MG63 (cell line): ENCODE measurements at places on chromosomes 4 and X. TPM values are rescaled to one million over a fixed set of nuclear protein-coding genes. Genes with fewer than 3 reads are reported as not detected.

DNA sequence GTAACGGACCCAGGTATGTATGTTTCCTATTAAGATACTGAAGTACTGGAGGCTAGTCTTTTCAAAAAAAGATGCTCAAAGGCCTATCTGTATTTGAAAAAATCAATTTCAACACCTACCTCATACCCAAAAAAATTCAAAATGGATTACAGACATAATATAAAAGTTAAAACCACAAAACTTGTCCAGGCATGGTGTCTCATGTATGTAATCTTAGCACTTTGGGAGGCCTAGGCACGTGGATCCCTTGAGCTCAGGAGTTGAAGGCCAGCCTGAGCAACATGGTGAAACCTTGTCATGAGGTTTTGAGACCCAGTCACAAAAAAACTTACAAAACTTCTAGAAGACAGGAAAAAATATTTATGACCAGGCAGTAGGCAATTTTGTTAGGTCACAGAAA is 16.7 kb downstream of the RBMX start:
- no peak for DNase-seq

DNA sequence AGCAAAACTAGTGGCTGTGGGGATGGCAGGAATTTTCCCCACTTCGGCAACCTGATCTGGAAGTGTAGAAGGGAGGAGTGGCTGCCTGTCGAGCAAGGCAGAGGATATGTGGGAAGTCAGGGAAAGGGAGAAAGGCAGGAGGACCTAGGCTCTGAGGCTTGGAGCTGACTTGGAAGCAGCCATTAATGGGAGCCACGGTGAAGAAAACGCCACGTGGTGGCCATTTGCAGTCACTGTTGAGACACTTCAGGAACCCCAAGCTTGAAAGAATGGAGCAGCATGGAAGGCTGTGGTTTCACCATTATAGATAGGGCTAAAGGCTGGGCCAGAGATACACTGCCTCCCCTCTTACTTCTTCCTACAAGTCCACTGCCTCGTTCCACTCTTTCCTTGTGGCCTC is 41.8 kb upstream of the MAML3 start:
- no peak for DNase-seq

GRCh38 chr4:3529363-3529762 is 2.9 kb downstream of the LRPAP1 start:
- DNase-seq, result no peak

Gene NLRP2B
- not detected in 2 replicates for total RNA-seq

DNA sequence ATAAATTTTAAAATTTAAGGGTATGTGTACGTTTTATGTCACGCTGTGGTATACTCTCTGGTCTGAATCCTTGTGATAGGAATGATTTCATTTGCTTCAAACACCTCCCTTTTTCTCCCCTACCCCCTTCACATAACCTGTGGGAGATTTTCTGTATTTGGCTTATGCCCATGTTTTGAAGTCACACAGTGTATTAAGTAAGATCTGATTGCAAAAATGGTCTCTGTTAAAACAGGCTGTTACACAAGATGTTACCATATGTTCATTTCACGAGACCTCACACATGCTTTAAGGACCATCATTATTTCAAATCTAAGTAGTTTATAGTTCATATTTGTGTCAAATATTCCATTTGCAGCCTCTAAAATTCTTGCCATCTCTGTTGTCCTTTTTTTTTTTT is 63.5 kb downstream of the TMEM131L start:
- no peak for DNase-seq

Gene MAGEB17
- total RNA-seq, result not detected in 2 replicates

DNA sequence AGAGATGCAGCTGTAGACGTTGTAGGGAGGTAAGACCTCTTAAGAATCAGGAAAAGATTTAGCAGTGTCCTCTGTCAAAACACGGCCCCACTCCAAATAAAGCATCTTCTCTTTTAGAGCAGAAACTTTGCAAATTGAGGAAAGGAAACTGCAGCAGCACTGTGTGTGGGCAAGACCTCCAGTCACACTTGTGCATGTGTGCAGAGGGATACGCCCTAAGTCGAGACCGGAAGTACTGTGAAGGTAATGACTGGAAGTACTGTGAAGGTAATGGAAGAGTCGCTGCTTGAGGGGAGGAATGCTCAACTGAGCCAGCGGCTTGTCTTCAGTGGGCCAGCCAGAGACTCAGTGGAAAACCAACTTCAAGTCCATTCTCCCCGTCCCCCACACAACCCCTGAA is 46.5 kb downstream of the EGF start:
- DNase-seq, result no peak

Gene COL25A1
- not detected in 2 replicates for total RNA-seq

Gene GCNA
- 1.1 and 1.4 TPM in 2 replicates for total RNA-seq

- no peak for DNase-seq
These were observed 66.1 kb upstream of the SLC39A8 start for GRCh38 chr4:102411408-102411807.

Gene COX7B2
- total RNA-seq, result not detected in 2 replicates

DNA sequence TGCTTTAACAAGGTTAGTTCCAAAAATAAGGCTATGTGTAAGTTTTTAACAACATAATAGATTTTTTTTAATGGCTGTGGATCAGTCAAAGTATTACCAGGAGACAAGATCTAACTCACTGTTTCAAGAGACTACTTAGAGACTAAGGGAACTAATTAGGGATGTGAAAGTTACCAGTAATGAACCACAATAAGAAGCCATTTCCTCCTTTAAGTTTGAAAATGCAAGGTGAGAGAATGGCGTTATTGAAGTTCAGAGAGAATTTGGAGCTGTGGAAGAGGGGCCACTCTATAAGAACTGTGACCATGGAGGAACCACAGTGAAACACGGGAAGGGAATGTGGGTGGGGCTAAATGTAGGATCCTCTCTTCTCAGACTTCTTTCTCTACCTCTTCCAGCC is 624.2 kb downstream of the GLUD2 start:
- DNase-seq, result no peak

- DNase-seq, result no peak
These were observed 12.3 kb downstream of the RNF175 start for GRCh38 chr4:153747406-153747955.

DNA sequence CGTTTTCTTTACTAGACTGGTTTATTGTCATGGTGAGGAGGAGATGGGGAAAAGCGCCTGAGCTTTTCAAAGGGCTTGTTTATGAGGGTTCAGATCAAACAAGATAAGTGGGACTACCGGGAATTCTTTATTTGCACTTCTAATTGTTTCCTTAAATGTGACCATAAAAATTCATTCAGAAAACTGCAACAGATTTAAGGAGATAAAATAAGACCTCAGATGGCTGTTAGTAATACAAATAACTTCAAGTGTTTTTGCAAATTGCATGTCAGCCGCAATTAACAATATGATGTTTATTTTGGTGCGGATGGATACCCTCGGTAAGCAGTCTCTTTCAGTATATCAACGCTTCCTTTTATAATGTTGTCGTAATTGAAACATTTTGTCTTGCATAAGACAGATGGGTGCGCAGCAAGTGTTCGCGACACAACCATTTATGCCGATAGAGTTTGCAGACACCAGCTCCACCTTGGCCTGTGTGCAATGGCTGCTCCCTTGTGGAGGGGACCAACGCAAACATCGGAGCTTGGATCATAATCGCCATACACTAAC is 151.0 kb downstream of the C4orf33 start:
- no peak for DNase-seq

GRCh38 chrX:21757960-21758359 is at the start of gene SMPX:
SMPX (minus strand) TSS chrX:21758116; CDS start chrX:21754290, 3,826 bp downstream.
- DNase-seq, result no peak

GRCh38 chrX:11429538-11430085 is 136.4 kb downstream of the AMELX start:
- no peak for DNase-seq

Gene NHSL2
- not detected in 2 replicates for total RNA-seq
